ENCODE measurements at places on chromosomes 2 and 18. TPM values are rescaled to one million over a fixed set of nuclear protein-coding genes. Genes with fewer than 3 reads are reported as not detected.

- no peak for DNase-seq
Measured at GRCh38 chr2:5465859-5466258, 226.3 kb upstream of the SOX11 start.

DNA sequence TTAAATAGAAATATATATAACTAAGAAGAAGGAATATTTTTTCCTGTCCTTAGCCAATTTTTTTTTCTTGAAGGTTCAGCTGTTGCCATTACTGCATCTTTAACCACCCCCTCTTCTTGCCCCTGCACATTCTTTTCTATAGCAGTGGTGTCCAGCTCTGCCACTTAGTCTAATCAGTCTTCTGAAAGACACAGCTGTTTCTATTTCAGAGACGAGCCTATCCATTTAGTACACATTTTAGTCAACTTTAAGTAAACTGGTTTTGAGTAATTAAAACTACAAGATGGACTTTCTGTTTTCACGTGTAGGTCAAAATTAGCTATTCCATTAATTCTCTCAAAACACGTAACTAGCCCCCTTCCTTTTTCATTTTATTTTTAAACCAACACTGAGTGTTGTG lies 21.0 kb downstream of the SPOPL start:
- DNase-seq: no peak

Gene LCT
- not detected for total RNA-seq

GRCh38 chr2:191836853-191837769 lies 9.8 kb downstream of the CAVIN2 start:
- peak; percentile 43 for DNase-seq

Gene IL1RL2
- total RNA-seq: not detected

- peak; percentile 54 for DNase-seq
Measured at GRCh38 chr2:136207030-136207623, 89.2 kb upstream of the CXCR4 start.

DNA sequence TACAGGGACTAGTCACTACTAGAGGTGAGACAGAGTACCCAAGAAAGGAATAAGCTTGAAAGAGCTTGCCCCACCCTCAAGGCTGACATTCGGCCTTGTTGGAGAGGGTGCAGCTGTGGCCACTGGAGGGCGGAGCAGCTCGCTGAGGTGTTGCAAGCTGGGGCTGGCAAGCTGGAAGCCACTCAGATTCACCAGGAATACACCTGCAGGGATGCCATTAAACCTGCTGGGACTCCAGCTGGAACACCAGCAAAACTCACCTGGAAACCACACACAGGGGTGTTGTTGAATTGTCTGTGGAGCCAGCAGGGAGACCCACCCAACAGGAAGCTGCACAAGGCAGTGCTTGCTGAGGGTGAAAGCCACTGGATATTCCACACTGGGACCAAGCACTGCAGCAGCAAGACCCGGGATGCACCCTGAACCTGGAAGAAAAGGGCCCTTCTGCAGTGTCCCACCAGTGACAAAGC lies 26.1 kb downstream of the KCTD18 start:
- DNase-seq: no peak

GRCh38 chr18:79380816-79381806 lies 14.6 kb upstream of the NFATC1 start:
- peak; percentile 78 for DNase-seq

DNA sequence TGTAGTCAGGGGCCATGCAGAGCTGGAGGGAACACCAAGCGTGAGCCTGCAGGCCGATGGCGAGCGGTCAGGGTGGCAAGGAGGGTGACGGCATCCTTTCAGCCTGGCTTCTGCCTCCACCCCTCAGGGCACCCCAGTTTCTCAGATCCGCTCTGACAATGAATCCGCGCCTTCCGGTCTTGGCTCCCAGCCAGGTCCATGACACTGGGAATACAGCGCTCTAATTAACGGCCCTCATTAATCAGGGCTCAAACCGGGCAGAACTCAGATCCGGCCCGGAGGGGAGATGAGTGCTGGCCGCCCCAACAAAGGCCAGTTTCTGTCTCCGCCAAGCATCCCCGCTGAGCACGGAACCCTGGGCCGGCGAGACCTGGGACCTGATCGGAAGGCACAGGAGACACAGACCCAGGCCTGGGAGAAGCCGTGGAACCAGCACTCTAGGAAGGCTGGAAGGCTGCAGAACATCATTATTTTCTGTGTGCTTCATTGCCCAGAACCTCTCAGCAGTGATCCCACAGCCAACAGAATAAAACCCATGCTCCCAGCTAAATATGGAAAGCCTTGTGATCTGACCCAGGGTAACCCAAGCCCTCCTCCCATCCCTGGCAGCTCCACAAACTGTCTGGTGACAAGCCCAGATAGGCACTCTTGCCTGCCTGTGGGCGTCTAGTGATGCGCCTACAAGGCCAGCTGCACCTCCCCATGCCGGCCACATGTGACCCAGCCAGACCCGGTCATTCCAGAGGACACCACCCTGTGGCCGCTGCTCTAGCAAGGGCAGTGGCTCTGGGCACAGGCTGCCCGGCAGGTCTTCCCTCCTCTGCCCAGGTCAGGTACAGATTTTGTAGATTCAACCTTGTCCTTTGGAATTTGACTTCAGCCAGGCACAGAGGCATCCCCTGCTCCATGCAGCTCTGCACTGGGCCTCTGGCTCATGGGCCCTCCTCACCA lies 438.7 kb upstream of the MYT1L start:
- peak; percentile 81 for DNase-seq
